HFF-Myc (cell line): ENCODE measurements at places on chromosomes 6 and 20.

DNA sequence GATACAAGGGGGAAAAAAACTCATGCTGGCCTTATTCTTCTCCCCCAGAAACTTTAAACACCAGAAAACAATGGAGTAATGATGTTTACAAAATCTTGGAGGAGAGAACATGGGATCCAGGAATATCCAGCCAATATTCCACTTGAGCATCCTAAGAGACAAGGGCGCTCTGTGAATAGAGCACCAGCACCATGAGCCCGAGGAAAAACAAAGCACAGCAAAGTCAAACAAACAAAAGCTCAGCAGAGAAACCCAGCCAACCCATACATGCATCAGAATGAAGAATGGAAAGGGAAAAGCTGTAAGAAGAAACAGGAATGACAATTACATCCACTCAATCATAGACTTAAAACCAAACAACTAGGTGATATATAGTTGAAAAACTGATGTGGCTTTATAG is 4.6 kb upstream of the NAA20 start:
- DNase-seq, result no peak

GRCh38 chr6:104579310-104579863 is 280.3 kb downstream of the HACE1 start:
- DNase-seq, result no peak

DNA sequence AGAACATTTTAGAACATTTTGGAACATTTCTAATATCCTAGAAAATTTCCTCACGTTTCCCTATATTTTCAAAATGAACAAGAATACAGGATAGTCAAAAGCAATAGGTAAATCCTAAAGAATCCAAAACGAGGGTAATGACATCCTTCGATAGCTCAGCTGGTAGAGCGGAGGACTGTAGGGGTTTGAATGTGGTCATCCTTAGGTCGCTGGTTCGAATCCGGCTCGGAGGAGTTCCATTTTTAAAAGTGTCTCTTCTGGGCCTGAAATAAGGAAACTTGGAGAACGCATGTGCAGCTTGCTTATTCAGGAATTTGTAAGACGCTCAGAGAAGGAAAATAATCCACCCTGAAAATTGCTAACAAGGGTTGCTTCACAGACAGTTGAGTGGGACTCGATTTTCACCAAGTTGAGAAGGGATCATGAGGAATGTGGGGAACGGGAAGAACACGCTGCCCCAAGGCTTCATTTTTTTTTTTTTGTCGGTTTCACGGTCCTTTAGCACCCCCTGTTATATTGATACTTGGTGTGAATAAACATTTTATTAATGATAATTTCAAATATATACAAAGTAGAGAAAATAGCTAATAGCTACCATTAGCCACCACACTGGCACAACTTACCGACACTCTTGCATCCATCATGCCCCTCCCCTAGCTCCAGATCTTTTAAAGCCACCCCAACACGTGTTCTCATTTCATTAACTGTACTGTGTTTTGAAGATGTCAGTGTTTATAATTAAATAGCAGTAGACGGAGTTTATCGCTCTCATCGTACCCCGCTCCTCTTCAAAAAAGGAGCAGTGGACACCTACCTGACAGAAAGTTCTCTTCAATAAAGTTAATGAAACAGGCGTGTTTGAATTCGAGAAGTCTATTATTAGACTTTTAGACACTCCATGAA is 1.8 kb upstream of the ABT1 start:
- DNase-seq, result peak; percentile 79

GRCh38 chr6:6649824-6650349 is 61.4 kb downstream of the LY86 start:
- no peak for DNase-seq

- DNase-seq, result no peak
Observed at GRCh38 chr6:85754894-85755293, 112.2 kb upstream of the SYNCRIP start.

DNA sequence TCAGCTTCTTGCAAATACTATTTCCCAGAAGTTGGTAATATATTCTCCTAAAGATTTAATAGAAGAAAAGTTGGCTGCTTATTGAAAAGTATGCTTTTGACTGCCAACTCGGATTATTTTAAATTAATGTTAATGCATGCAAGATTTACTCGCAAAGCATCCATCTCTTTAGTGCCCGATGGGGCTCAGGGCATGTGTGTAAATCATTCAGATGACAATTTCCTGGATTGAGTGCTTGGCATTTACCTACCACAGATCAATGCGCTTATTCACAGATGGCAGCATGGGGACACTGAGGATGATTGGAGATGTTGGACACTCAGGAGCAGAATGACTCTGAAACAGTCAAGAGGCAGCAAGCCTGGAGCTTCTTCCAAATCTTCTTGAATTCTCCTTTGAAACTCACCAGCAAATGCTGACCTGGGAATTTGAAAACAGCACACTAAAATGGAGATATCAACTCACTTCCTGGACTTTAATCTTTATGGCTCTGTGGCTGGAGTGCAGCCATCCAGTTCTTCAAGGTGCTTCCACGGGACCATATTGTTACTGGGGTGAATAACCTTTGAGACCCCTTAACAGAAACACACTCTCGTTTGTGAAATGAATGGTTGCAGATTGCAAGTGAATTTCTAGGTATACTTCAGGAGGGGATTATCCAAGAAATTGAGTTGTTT is 34.1 kb upstream of the TIAM2 start:
- DNase-seq, result no peak

DNA sequence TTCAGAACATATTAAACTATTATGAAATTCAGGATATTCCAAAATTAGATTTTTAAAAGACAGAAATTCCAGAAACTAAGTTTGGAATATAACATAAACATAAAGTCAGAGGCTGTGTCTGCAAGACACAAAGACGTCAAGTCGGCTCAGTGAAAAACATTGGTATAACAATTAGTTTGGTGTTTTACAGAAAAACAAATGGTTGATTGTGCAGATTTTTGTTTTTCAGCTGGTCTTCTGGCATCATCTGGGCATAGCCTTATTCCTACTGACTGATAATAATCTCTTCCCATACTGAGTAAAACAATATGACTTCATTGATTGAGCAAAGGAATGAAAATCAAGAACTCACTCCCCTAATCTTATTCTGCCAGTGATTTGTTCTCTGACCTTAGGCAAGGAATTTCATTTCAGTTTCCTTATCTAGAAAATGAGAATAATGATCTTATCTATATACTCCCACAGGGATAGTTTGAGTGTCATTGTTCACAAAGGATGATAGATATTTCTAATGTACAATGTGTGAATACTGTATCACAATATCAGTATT is 84.3 kb downstream of the FRK start:
- no peak for DNase-seq

DNA sequence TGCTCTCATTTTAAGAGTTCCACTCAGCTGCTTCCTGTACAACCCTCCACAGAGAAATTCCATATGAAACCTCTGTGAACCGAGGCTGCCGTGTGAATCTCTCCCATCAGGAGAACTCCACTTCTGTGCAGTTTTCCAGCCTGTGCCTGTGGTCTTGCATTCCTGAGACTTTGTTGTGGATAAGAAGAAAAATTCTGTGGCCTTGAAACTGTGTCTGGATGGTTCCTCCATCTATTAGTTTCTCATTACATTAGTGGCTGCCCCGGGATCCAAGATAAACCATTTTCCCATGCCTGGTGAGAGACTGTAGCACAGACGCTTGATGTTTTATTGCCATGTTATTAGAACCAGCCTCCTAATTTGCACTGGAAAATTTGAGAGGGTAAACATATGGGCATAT is 40.8 kb upstream of the TIAM2 start:
- DNase-seq, result no peak

DNA sequence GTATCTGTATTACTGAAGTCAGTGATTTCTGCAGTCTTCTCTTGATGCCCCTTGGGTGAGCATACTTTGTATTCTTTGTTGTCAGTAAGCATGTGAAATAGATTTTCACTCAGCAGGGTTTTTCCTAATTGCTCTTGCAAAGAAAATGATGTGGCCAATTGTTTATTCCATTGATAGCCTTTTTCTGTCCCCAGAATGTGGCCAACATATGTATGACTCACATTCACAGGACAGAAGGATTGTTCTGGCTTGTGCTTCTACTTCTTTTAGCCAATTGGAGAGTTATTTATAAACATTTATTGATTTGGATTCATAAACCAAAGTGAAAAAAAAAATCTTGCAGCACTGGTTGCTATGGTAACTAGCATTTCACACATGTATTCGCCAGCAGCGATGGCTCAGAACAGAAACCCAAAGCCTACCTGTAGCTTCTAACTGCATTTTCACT is 54.4 kb upstream of the RBM24 start:
- DNase-seq, result no peak

DNA sequence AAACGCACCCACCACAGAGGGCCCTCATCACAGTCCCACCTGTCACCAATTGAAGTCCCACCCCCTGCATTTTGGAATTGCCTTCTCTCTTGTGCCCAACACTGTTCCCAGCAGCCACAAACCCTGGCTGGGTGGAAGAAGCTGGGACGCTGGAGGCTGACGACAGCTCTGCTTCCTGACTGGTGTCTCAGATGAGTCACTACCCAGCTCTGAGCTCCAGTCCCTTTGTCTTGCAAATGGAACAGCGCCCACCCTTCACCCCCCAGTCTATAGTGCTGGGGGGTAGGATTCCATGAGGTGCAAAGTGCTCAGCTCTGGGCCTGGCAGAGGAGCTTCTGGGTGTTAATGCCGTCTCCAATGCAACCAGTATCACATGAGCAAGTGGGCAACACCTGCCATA is 85.3 kb downstream of the DLGAP4 start:
- no peak for DNase-seq

- DNase-seq, result no peak
Observed at GRCh38 chr6:138882369-138883017, 86.6 kb downstream of the ECT2L start.

GRCh38 chr6:108578595-108579327 is 18.0 kb downstream of the FOXO3 start:
- no peak for DNase-seq

DNA sequence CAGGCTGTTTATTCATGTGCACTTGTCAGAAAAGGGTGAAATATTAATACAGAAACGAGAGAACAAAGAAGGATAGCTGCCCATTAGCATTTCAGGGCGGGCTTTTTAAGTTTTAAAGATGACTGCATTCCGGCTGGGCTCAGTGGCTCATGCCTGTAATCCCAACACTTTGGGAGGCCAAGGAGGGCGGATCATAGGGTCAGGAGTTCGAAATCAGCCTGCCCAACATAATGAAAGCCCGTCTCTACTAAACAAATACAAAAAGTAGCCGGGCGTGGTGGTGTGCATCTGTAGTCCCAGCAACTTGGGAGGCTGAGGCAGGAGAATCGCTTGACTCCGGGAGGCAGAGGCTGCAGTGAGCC is 130.5 kb downstream of the HFE start:
- no peak for DNase-seq

- DNase-seq, result no peak
Observed at GRCh38 chr6:82818727-82819126, 246.9 kb downstream of the UBE3D start.

GRCh38 chr20:15248618-15249395 is 911.4 kb upstream of the FLRT3 start:
- DNase-seq, result no peak

DNA sequence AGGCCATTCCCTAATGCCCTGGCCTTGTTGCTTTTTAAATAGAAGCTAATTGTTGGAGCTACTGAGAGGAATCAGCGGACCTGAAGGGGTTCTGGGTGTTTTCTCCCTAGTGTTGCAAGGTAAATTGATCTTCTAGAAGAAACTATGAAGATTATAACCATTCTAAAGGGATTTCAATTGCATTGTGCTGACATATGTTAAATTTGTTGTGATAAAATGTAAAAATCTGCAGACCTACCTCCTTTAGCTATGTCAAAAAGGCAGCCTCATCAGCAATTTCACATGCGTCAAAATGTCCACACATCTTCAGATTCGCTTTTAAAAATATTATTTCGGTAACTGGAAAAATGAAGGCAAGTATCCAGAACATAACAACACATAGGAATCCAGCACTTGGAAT is 44.4 kb downstream of the IYD start:
- no peak for DNase-seq

- DNase-seq, result no peak
Observed at GRCh38 chr6:142764311-142764710, 180.7 kb downstream of the HIVEP2 start.

GRCh38 chr6:17492350-17492749 is 99.0 kb downstream of the CAP2 start:
- no peak for DNase-seq

DNA sequence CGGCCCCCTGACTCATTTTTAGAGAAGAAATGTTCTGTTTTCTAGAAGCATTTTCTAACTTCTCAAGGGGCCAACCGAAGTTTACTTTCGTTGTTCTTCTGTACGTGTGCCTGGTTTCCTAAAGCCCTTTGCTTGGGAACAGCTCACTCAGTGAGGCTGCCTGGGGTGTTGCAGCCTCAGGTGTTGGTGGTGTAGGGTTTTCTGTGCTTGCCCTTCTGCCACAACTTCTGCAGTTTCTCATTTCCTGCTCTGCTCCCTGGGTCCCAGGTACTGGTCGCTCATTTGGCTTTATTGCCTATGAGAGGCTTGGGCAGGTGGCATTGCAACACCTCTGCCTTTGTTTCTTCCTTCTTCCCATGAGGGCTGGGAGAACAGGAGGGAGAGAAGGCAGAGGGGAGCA is 278.3 kb downstream of the SOX4 start:
- DNase-seq, result no peak

DNA sequence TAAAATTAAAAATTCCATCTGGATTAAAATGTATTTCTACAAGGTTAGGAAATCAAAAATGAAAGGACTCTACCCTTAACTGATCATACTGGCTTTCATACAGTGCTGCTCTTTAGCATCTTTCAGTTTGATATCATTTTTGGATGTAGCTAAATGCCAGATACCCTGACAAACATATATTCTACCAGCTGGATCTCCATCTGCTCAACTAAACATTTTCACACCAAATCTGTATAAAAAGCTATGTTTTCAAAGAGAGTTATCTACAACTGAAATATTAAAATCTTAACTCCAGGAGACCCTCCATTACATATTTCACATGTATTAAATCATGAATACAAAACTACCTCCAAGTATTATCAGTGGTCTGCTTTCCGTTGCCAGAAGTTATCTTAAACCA is 95.7 kb downstream of the EPHA7 start:
- no peak for DNase-seq

DNA sequence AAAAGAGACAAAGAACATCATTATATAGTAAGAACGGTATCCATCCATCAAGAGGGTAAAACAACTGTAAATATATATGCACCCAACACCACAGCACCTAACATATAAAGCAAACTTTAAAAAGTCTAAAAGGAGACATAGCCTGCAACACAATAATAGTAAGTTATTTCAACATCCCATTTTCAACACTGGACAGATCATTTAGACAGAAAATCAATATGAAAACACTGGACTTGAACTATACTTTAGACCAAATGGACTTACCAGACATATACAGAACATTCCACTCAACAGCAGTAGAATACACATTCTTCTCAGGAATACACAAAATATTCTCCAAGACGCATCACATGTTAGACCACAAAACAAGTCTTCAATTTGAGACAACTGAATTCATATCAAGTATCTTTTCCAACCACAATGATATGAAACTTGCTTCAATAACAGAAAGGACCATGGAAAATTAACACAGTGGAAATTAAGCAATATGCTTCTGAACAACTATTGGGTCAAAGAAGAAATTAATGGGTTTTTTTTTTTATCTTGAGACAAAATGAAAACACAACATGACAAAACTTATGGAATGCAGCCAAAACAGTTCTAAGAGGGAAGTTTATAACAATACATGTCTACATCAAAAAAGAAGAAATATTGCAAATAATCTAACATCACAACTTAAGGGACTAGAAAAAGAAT is 23.9 kb upstream of the ASF1A start:
- no peak for DNase-seq
